ENCODE measurements at places on chromosomes 3 and 15.

DNA sequence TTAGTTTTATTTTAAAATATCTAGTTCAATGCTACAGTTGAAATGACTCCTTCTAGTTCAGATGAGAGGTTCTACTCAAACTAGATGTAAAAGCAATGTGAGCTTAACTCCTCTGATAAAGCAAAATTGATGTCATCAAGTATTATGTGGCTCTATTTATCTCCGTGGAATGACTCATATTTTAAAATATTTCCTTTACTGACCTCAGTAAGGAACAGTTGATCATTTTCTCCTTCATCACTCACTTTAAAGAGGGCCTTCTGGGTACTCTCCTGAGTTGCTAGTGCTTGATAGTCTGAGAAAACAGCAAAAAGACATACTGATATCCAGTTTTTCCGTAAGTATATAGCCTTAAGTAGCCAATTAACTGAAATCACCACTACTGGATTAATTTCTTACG is 1099.3 kb downstream of the ROBO2 start:
- DNase-seq: no peak

GRCh38 chr3:138180375-138181029 is 5.8 kb upstream of the DBR1 start:
- no peak for DNase-seq

- no peak for DNase-seq
Observed at GRCh38 chr15:45474799-45475198, 47.8 kb downstream of the SLC30A4 start.

DNA sequence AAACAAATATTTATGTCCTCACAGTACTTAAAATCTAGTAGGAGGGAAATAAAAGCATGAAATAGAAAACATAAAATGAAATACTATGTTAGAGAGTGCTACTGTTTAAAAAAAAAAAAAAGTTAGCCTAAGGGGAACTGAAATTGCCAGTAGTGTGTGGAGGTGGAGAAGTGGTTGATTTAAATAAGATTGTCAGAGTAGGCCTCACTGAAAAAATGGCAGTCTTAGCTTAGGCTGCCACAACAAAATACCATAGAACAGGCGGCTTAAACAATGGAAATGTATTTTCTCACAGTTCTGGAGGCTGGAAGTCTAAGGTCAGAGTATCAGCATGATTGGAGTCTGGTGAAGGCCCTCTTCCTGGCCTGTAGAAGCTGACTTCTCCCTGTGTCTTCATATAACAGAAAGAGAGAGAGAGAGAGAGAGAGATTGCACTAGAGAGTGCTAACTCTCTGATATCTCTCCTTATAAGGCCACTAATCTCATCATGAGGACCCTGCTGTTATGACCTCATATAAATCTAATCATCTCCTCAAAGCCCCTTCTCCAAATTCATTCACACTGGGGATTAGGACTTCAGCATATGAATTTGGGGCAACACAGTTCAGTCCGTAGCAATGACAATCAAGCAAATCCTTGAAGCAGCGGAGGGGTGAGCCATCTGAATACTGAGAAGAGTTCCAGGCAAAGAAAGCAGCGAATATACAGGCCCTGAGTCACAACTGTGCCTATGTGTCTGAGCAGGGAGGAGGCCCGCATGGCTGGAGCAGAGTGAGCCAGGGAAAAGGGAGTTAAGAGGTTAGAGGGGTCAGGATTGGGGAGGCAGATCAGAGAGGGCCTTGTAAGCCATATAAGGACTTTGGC is 23.6 kb upstream of the LRRC34 start:
- no peak for DNase-seq

GRCh38 chr15:67232591-67232990 is 21.9 kb downstream of the AAGAB start:
- DNase-seq: no peak

DNA sequence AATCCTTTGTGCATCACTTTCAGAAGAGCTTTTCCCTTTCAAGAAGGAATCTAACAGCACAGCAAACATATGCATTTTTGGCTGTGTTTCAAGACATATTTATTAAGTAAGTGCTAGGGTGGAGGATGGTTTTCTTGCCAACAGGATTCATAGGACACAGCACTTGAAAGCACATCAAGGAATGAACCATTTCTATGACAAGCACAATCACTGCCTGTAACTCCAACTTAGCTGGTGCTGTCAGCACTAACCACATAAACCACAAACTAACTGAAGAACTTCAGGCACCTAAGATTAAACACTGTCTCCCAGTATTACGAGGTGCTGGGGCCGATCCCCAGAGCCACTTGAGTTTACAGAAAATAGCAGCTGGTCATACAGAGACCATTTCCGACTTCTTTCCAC is 35.4 kb upstream of the SPRED1 start:
- no peak for DNase-seq

DNA sequence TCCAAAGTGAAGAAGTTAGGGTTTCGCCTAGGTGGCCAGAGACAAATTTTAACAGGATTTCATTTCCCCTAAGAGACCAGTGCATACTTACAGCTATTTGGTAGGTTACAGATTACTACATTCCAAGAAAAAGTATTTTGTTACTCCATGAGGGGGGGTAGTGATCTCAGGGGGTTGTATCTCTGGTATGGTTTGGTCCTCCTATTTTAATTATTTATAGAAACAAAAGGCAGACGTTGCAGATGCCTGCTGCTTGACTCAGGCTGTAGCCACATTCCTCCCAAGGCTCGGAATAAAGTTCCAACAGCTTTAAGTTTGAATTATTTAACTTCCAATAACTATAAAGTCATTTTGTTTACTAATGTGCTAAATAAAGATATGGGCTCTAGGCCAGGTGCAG is 1.3 kb upstream of the TRIM59 start:
- no peak for DNase-seq

GRCh38 chr3:43048470-43048869 is 57.4 kb downstream of the POMGNT2 start:
- DNase-seq: no peak

DNA sequence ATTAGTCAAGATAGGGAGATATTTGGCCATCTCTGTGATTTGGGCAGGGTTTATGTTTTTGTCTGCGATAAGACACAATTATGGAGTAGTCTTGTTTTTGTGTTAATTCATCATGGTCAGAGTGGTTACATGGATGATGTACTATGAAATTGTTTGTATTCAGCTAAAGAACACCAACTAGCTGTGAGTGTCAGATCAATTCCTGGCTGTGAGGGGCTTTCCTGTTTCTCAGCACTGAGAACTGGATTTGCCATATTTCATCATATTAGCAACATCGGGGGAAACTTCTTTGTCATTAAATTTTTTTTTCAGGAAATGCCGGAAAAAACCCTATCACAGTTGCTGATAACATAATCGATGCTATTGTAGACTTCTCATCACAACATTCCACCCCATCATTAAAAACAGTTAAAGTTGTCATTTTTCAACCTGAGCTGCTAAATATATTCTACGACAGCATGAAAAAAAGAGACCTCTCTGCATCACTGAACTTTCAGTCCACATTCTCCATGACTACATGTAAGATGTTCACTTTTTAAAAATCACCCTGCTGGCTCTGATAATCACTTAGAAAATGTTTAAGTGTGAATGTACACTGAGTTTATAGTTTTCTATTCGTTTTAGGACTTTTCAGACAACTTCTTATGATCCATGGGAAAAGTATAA is 49.2 kb downstream of the PARP15 start:
- DNase-seq: no peak

GRCh38 chr15:45670091-45670490 is 35.3 kb downstream of the SQOR start:
- DNase-seq: no peak

- DNase-seq: no peak
Observed at GRCh38 chr15:62482785-62483429, 317.8 kb upstream of the C2CD4B start.

All from activated T-helper 1 cell treated with anti-CD3 and anti-CD28 coated beads, Interleukin-2, amount 50 U/mL, for 16 hours (primary cell).